ENCODE measurements at places on chromosomes 7 and 10. TPM values are rescaled to one million over a fixed set of nuclear protein-coding genes. Genes with fewer than 3 reads are reported as not detected.

DNA sequence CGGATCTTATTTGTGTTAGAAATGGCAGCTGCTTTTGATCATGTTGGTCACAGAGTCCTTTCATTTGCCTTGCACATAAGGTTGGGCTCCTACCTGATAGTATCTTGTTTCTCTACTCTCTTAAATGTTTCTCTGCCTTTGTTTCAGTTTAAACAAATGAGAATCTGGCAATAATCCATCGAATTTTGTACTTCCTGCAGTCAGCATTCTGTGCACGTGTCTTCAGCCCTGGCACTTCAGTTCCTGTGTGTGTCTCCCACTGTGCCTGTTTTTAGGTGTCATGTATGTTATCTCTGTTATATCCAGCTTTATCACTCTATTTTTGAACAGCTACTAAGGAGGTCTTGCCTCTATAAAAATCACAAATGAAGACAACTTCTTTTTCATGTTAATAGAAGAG is 28.4 kb upstream of the PTER start:
- DNase-seq: no peak

GRCh38 chr10:73647875-73648651 is 6.8 kb upstream of the MYOZ1 start:
- DNase-seq: no peak

GRCh38 chr10:30683496-30683895 is 53.9 kb upstream of the LYZL2 start:
- no peak for DNase-seq

Gene HILPDA
- total RNA-seq: 14.8 TPM

DNA sequence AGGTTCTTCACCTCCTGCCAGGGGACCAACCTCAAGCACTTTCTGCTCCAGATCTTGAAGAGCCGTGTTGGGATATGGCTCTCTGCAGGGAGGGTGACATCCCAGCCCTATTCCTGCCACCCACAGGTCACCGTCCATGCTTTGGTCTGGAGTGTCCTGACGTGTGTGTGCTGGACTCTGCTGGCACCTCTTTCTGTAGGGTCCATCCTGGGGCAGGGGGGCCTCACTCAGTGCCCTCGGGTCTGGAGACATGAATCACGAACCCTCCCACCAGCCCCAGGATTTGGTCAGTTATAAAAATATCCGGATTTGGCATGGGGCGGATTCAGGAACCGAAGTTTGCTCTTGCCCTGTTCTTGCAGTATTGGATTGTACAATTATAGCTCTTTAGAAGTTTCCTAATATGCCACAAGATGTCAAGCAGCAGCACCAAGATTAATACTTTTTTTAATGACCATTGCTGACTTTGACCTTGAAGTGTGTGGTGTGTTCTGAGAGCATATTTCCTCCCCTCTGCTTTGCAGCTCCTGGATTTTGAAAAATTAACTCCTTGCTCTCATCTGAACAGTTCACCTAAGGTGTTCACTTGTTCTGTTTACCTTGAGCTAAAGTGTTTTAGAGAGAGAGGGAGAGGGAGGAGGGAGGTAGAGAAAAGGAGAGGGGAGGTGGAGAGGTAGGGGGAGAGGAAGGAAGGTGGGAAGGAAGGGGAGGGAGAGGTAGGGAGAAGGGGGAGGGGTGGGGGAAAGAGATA is 95.4 kb upstream of the SHH start:
- no peak for DNase-seq

Gene TAS2R4
- not detected for total RNA-seq
